ENCODE measurements at places on chromosomes 11 and 22.

DNA sequence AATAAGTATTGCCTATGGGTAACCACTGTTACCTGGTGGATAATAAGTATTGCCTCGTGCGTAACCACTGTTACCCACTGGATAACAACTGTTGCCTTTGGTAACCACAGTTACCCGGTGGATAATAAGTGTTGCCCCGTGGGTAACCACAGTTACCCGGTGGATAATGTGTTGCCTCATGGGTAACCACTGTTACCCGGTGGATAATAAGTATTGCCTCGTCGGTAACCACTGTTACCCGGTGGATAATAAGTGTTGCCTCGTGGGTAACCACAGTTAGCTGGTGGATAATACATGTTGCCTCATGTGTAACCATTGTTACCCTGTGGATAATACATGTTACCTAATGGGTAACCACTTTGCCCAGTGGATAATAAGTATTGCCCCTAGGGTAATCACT lies 9.8 kb upstream of the NXPE4 start:
- no peak for DNase-seq

- DNase-seq: no peak
These were observed 23.7 kb downstream of the JAML start for GRCh38 chr11:118200901-118201680.

- DNase-seq: no peak
These were observed 450.1 kb upstream of the B3GAT1 start for GRCh38 chr11:134862105-134862502.

GRCh38 chr22:29753808-29754657 lies 12.8 kb downstream of the ZMAT5 start:
- no peak for DNase-seq

DNA sequence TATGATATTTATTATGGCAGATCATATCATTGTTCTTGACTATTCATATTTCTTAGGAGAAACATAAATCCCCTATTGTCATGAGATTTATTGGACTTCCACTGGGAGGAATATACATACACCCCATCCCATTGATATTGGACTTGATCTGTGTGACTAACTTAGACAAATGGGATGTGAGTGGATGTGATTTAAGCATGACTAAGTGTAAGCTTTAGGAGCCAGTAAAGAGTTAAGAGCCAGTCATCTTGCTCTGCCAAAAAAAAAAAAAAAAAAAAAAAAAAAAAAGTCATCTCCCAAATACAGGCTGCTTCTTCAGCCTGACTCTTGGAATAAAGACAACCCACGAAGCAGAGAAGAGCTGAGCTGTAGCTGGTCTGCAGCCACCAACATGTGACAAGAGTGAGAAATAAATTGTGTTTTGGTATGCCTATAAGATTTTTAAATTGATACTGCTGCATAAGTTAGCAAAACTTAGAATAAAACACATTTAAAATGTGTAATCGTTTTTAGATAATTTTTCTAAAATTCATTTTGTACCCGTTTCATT lies 595.0 kb upstream of the LRRC4C start:
- no peak for DNase-seq

GRCh38 chr11:108817976-108818375 lies 153.1 kb downstream of the DDX10 start:
- DNase-seq: no peak

- no peak for DNase-seq
These were observed 11.9 kb downstream of the RIC3 start for GRCh38 chr11:8156877-8157276.

DNA sequence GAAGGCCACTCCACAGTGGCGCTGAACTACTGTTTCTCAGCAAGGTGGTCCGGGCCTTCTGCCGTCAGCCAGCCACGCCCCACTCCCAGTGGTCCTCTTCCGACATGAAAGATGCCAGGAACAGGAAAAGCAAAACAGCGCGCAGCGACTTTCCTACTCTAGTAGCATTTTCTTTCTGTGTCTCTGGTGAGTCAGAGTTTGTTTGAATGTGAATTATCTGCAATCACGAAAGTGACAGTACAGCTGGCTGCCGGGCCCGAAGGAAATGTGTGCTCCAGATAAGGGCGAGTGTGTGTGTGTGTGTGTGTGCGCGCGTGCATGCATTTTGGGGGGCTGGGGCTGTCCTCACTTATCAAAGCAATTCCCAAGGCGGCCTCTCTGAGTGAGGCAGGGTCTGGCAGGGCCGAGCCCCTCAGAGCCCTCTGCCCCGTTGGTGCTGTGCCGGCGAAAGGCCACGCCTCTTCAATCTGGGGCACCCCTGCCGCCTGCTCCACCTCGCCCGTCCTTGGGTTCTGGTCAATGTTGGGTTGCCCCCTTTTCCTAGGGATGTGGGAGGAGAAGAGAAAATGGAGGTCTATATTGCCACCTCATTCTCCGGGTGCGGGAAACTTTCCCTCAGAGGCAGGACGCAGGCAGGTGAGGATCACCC lies 288.5 kb downstream of the KIRREL3 start:
- DNase-seq: no peak

GRCh38 chr11:70668204-70669202 lies 270.2 kb downstream of the CTTN start:
- no peak for DNase-seq

DNA sequence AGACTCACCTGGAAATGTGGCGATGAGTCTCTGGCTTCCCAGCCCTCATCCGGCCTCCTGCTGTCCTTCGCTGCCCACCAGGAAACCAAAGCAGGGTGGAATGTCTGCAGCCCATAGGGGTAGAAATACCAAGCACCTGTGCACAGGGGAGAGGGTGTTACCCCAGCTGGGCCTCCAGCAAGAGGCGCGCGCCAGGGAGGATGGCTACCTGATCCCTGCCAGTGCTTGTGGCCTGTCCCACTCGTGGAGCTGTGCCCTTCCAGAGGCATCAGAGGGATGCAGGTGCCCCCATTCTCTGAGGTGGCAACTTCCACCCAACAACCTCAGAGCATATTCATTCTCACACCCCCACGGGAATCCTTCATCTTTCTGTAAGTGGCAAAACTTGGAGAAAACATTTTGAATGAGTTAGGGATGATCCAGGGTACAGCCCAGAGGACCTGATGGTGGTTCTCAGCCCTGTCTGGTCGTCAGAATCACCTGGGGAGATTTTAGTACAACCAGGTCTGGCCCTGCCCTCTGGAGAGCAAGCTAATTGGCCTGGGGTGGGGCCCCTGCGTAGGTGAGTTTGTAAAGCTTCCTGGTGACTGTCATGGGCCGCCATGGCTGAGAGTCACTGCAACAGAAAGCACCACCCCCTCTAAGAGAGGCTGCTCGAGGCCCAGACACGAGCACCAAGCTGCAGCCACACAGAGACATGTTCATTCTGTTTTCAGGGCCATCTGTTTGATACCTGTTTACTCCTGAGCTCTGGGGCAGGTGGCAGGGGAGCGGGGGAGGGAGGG lies 9.9 kb downstream of the SUN2 start:
- no peak for DNase-seq

DNA sequence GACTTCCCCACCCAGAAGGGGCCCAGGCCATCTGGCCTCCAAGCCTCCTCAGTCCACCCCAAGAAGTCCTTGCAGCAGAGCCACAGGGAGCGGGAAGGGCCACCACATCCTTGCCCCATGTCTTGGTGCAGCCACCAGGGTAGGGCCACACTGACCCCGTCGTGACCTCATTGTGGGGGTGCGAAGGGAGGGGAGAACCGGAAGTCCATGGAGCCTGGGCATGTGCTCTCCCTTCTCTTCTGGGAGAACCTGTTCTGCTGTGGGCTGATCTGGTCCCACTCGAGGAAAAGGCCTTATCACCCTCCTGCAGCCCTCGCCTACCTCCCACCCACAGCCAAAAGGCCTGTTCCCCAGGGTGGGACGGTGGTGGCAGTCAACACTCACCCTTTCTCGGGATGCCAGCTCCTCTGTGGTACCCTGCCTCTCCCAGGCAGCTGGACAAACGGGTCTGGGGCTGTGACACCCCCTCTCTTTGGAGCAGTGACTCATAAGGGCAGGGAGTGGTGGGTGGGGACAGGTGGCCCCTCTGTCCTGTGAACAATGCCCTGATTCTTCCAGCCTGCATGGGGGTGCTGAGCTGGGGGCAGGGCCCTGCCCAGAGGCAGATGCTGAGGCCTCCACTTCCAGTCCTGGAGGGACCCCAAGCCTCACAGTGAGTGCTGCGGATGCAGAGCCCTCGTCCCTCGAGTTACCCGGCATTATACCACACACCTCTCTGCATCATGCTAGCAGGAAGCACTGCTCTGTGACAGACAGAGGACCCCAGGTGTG lies 14.6 kb upstream of the CTSD start:
- no peak for DNase-seq

DNA sequence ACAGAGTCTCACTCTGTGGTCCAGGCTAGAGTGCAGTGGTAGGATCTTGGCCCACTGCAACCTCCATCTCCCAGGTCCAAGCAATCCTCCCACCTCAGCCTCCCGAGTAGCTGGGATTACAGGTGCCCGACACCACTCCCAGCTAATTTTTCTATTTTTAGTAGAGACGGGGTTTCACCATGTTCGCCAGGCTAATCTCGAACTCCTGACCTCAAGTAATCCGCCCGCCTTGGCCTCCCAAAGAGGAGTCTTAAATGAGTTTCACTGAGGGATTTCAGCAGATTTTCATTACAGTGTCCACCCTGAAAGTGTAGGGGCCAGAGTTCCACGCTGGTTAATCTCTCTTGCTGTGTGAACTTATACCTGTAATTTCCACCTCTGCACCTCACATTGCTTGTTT lies 412 bp upstream of the RPS3 start:
- DNase-seq: no peak

GRCh38 chr22:48840112-48840949 lies 987.3 kb downstream of the BRD1 start:
- no peak for DNase-seq

- DNase-seq: no peak
These were observed 116.2 kb upstream of the NTM start for GRCh38 chr11:131254254-131254653.

- no peak for DNase-seq
These were observed 233.5 kb downstream of the DSCAML1 start for GRCh38 chr11:117563556-117563955.

DNA sequence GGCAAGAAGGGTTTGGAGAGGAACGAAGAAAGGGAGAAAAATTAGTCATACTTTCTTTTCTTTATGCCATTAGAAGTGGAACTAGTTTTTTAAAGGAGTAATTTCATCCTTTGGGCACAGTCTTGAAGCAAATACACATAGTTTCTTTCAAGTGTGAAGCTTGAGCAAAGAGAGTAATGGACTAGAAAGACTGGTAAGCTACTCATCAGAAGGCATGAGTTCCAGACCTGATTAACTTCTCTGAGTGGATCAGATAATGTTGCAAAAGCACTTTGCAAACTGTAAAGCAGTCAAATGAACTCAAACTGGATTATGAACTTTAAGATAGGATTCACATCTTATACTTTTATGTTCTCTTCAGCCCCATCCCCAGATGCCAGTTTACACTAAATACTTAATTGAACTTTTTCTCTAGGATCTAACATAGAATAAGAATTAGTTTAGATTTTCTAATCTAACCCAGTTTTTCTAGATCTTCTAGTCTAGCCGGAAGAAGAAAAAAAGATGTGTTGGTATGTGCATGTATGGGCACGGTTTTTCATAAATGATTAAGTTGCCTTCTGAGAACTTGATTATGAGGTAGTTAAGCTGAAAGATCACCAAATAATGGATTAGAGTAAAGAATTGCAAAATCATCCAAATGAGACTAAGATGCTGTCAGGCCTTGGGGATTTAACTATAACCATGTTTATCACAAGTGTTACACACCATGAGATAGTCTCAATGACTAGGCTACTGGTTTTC lies 2.5 kb downstream of the DDIAS start:
- DNase-seq: no peak

DNA sequence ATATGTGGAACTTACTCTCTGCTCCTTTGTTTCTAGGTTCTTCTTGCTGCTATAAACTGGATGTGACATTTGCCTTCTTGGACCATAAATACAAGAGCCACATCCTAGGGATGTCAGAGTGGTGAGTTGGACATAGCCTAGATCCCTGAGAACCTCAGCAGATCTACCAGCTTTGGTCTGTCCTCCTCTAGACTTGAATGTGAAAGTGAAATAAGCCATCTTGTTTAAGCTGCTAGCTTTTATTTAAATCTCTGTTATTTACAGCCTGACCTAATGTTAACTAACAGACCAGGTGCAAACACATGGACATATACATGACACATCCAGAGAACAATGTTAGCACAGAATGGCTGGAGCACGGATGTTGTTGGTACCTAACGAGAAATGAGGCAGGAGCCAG lies 36.0 kb downstream of the SLN start:
- DNase-seq: no peak

GRCh38 chr11:36333468-36333867 lies 37.4 kb downstream of the PRR5L start:
- no peak for DNase-seq

GRCh38 chr11:130404727-130405126 lies 23.7 kb downstream of the ADAMTS8 start:
- no peak for DNase-seq

GRCh38 chr11:94576306-94576705 lies 9.1 kb downstream of the PIWIL4 start:
- DNase-seq: no peak

GRCh38 chr11:59437770-59438169 lies 1.5 kb downstream of the OR5A1 start:
- no peak for DNase-seq

- DNase-seq: no peak
These were observed 11.7 kb downstream of the NRXN2 start for GRCh38 chr11:64711138-64711955.

DNA sequence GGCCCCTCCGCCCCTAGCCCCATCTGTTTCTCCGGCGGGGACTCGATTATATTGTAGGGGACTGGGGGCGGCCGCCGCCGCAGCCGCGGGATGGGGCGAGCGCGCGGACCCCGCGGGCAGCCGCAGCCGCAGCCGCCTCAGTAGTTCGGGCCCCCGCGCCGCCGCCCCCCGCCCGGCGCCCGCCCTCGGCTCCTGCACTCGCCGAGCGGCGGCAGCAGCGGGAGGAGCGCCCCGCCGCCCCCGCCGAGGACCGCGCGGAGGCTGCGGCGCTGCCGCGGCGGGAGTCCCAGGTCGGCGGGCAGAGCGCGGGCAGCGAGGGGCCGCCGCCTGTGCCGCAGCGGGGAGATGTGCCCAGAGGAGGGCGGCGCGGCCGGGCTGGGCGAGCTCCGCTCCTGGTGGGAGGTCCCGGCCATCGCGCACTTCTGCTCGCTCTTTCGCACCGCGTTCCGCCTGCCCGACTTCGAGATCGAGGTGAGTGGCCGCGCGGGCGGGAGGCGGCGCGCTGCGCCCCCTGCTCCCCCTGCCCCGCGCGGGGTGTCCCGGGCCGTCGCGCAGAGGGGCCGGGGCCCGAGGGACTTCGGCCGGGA lies at the start of gene CECR2:
Gene CECR2, plus strand, starts transcription at position 22 of the 587 bp plus-strand sequence. Its CDS starts 324 bp downstream, at position 346.
- DNase-seq: no peak

DNA sequence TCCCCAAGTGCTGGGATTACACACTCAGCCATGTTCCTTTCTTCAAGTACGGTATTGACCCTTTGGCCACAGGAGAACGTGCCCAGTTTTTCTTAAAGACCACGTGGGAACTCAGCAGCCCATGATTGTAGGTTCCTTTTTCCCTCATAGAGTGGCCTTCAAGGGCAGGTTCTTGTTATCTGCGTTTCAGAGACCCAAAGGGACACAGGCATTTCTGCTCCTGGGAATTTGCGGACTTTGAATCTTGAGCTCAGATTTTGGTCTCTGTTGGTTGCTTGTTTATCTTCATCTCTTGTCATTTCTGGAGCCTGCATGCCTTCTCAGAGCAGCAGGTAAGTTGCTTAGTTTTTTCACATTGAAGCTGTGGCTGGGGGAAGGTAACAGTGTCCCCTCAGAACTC lies 12.0 kb downstream of the MARK2 start:
- DNase-seq: no peak

GRCh38 chr11:94469416-94469815 lies 24.2 kb downstream of the MRE11 start:
- no peak for DNase-seq

Measured in cortex of kidney (tissue), 1 donor.